ENCODE measurements at places on chromosomes 1 and 21. TPM values are rescaled to one million over a fixed set of nuclear protein-coding genes. Genes with fewer than 3 reads are reported as not detected.
A peak's percentile ranks its signal among the peaks of the same experiment; 100 is the strongest.

DNA sequence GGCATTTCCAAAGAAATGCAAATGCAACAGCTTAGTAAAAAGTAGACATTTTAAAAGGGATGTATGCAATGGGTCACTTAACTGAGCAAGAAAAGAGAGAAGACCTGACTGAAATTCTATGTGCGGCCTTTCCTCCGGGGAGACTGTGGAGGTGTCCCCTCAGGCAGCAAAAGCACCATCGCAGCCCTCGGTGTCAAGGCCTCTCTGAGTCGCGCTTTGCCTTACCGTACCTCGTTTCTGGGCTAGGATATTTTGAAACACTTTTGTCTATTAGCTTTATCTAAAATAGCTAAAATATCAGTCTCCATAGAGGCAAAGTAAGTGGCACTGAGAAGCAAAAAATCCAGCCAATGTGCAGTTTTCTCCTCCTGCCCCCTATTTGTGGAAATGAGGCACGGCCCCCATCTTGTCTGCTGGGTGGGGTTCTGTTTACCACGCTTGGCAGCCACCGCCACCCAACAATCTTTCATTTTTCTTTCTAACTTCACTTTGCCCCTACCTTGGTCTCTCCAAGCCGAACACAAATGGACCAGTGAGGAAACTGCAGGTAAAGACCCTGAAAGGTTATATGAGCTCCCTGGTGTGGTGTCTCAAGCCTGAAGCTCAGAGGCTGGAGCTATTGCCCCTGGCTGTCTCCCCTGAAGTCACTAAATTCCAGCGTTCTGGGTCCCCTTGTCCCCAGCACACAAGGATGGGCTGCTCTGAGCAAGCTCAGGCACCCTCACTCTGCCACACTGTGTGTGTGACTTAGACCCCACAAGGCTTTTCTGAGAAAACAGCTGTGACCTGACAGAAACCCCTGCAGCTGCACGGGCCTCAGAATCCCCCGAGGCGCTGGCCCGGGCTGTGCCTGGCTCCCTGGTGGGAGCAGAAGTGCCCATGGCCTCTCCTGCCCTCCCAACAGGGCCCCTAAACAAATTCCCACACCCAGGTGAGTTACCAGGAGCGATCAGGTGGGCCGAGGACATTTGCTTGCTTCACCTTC is 1.6 kb downstream of the CD247 start:
- peaks cover 53% of the 10 kb centered on the region for H3K4me1 ChIP-seq
- peak overlapping the region; percentile 99 for H3K27ac ChIP-seq
- H3K4me3 ChIP-seq, result peak overlapping the region; percentile 90
- H3K27me3 ChIP-seq, result no peaks in the 10 kb centered on the region
- peak; percentile 57 for DNase-seq
- peaks cover 56% of the 10 kb centered on the region for H3K36me3 ChIP-seq

- DNase-seq, result peak; percentile 82
- H3K4me3 ChIP-seq, result peak overlapping the region; percentile 55
- no peaks in the 10 kb centered on the region for H3K27me3 ChIP-seq
- H3K4me1 ChIP-seq, result peaks cover 85% of the 10 kb centered on the region
- H3K27ac ChIP-seq, result peak overlapping the region; percentile 98
These were observed 23.4 kb upstream of the PWP2 start for GRCh38 chr21:44083631-44084291.

DNA sequence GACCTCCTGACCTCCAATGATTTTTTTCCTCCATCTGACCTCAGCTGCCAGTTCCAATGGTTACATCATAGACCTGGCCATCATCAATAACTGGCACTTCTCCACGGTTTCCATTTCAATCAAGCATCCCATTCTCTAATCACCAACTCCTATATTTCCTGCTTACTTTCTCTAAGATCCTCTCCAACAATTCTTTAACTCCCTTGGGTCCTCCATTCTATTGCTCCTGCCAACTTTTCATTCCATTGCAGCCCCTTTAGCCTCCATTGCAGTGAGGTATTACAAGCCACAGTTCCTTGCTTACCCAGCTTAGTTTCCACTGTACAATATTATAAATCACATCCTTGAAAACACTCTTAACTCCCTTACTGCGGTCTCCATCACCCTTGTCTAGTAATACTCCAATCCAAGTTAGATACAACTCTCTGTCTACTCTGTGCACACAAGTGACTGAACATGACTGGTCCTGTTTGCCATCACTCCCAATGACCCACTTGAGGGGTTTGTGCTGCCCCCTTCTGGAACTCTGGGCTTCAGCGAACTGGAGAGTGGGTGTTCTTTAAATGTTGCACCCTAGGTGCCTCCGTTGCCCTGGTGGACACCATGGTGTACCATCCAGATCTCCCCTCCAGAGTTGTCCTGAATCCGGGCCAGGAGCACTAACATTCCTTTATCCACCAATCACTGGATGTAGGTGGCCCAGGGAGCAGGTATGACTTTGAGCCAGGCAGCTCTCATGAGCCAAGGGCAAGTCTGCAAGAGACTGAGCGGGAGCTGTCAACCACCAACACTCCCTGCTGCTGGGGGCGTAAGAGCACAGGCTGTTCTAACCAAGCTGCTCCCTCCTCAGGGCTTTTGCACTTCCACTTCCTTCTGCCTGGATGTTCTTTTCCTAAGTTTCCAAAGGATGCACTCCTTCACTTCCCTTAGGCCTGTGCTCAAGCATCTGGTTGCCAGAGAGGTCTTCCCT is 3.7 kb upstream of the FNDC7 start:
- no peaks in the 10 kb centered on the region for H3K36me3 ChIP-seq
- H3K4me1 ChIP-seq, result peaks cover 25% of the 10 kb centered on the region
- DNase-seq, result peak; percentile 78
- no peak overlapping the region for H3K27ac ChIP-seq
- no peak overlapping the region for H3K4me3 ChIP-seq
- no peaks in the 10 kb centered on the region for H3K27me3 ChIP-seq

The DIO1 gene
- not detected for total RNA-seq

The CYP4X1 gene
- total RNA-seq, result not detected

DNA sequence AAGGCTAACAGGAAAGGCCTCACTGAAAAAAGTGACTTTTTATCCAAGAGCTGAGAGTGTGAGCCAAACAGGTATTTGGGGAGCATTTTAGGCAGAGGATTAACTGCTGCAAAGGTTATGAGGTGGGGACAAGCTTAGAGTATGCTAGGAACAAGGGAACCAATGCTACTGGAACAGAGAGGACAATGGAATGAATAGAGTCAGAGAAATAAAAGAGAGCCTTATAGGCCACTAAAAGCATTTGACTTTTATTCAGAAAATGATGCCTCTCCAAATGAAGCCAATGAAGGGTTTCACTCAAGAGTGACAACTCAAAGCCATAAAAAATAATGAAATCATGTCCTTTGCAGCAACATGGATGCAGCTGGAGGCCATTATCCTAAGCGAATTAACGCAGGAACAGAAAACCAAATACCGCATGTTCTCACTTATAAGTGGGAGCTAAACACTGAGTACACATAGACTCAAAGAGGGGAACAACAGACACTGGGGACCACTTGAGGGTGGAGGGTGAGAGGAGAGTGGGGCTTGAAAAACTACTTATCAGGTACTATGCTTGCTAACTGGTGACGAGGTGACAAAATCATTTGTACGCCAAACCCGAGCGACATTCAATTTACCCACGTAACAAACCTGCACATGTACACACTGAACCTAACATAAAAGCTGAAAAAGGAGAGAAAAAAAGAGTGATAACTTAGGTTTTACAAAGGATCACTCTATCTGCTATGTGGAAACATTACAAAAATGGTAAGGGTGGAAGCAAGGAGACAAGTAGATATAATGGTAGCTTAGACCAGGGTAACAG is 11.1 kb downstream of the PTP4A2 start:
- peak overlapping the region; percentile 84 for H3K27ac ChIP-seq
- H3K4me3 ChIP-seq, result peak overlapping the region; percentile 54
- H3K4me1 ChIP-seq, result peaks cover 91% of the 10 kb centered on the region
- H3K36me3 ChIP-seq, result peaks cover 33% of the 10 kb centered on the region
- DNase-seq, result no peak
- no peaks in the 10 kb centered on the region for H3K27me3 ChIP-seq

GRCh38 chr1:197029749-197030148 is 37.3 kb downstream of the F13B start:
- H3K4me3 ChIP-seq, result no peak overlapping the region
- H3K4me1 ChIP-seq, result no peaks in the 10 kb centered on the region
- DNase-seq, result no peak
- H3K27ac ChIP-seq, result no peak overlapping the region
- H3K27me3 ChIP-seq, result peaks cover 3% of the 10 kb centered on the region

GRCh38 chr1:228050571-228051231 is 31.8 kb upstream of the ARF1 start:
- H3K27me3 ChIP-seq, result peaks cover 26% of the 10 kb centered on the region
- H3K36me3 ChIP-seq, result no peaks in the 10 kb centered on the region
- no peak overlapping the region for H3K27ac ChIP-seq
- no peak for DNase-seq
- no peaks in the 10 kb centered on the region for H3K4me1 ChIP-seq
- H3K4me3 ChIP-seq, result no peak overlapping the region
